ENCODE measurements at places on chromosomes 16 and 17.
A peak's percentile ranks its signal among the peaks of the same experiment; 100 is the strongest.

- no peak for DNase-seq
Observed at GRCh38 chr16:55539488-55539887, 27.0 kb upstream of the CAPNS2 start.

- no peak for DNase-seq
Observed at GRCh38 chr17:14580499-14580898, 279.6 kb downstream of the HS3ST3B1 start.

DNA sequence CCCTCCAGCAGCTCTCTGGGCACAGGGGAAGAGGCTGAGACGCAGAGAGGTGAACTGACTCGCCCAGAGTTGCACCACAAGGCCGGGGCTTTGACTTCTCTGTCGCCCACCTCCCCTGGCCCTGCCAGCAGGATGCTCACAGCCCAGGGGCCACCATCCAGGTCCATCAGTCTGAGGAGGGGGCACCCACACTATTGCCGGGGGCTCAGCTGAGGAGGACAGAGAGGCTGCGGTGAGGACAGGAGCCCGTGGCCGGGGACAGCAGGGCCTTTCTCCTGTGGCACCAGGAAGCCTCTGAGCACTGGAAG lies 32.6 kb downstream of the KDM8 start:
- no peak for DNase-seq

DNA sequence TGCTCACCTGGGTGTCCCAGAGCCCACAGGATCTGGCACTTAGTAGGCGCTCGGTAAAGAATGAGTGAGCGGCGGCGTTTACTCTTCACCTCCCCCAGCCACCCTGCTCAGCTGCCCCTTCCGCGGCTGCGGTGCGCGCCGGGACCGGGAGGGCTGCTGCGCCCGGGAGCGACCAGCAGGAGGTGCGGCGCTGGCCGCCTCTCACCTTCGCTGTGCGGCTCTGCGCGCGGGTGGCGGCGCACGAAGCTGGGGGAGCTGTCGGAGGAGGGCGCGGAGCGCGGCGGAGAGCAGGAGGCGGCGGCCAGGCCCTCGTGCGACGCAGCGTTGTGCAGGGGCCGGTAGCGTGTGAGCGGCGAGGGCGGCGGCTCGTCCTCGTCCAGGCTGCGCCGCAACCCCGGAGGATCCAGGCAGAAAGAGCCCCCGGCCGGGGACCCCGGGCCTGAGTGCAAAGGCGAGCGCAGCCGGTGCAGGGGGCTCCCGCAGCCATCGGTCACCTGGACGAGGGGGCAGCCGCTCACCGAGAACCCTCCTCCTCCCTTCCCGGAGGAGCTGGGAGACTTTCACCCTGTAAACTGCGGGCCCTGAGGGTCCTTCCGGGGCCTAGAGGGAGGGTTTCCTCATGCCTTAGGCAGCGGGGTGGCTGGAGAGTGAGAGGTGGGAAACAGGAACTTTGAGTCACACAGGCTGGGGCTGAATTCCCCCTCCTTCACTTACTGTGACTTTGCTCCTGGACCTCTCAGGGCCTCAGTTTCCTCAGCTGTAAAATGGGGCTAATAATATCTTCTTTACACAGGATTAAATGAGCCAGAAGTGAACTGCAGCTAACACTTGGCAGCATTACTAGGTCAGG lies 12.5 kb downstream of the SAMD14 start:
- peak; percentile 35 for DNase-seq

DNA sequence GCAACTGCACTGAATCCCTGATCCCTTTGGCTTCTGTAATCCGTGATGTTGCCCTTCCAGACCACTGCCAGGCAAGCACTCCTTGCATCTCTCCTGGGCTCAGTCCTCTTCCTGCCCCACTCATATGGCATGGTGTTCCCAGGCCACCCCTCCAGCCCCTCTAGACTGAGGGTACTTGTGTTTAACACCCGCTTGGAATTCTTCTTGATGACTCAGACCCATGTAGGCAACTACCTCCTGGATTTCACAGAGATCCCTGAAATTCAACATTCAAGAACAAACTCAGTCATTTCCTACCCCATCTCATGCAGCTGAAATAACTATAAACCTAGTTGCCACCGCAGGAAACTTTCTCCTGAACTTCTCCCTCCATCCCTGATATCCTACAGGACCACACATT lies 541.9 kb upstream of the CDH11 start:
- DNase-seq: no peak

GRCh38 chr16:88009563-88010342 lies 58.5 kb downstream of the BANP start:
- DNase-seq: no peak

DNA sequence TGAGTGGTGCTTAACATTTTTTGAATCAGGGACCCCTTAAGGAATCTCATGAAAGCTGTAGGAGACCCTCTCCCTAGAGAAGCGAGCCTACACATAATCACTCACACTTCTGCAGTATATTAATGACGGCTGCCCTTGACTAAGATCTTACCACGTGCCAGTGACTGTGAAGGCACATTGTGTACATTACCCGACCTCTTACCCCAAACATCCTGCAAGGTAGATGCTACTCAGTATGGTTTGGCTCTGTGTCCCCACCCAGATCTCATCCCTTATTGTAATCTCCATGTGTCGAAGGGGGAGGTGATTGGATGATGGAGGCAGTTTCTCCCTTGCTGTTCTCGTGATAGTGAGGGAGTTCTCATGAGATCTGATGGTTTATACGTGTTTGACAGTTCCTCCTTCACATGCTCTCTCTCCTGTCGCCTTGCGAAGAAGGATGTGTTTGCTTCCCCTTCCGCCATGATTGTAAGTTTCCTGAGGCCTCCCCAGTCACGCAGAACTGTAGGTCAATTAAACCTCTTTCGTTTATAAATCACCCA lies 54.2 kb downstream of the RTN4RL1 start:
- DNase-seq: no peak

DNA sequence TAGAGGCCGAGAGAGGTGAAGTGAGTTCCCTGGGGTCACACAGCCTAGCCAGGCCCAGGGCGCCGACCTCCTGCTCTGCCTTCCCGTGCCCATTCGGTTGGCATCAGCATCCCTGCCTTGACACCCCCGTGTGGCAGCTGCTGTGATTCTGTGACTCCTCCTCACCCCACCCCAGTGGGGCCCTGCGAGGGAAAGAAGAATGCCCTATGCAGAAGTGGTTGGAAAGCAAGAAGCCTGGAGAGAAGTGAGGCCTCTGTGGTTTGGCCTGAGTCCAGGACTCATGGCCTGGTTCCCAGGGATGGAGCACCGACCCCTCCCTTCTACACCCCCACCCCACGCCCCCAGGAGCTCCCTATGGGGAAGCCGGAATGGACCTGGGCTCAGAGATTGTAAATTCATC lies 296.2 kb downstream of the SEC14L1 start:
- DNase-seq: no peak

- DNase-seq: no peak
Observed at GRCh38 chr17:57050306-57050705, 34.7 kb upstream of the AKAP1 start.

- DNase-seq: no peak
Observed at GRCh38 chr17:65020284-65020683, 36.3 kb downstream of the GNA13 start.

- DNase-seq: no peak
Observed at GRCh38 chr17:51352798-51353197, 92.5 kb downstream of the UTP18 start.

Measured in stimulated activated CD8-positive, alpha-beta memory T cell treated with anti-CD3 and anti-CD28 coated beads, Interleukin-7, amount 100 ng/mL, for 1 hour (primary cell).